ENCODE measurements at places on chromosomes 12 and 14.

GRCh38 chr12:113075137-113075683 lies 18.7 kb downstream of the DTX1 start:
- no peak for DNase-seq

GRCh38 chr12:47991106-47992061 lies 12.9 kb downstream of the COL2A1 start:
- DNase-seq = no peak

- DNase-seq = no peak
These were observed 696.3 kb upstream of the USP15 start for GRCh38 chr12:61563665-61564450.

- no peak for DNase-seq
These were observed 13.9 kb downstream of the ZDHHC17 start for GRCh38 chr12:76777765-76778216.

GRCh38 chr12:2719392-2719791 lies 75.4 kb upstream of the FKBP4 start:
- DNase-seq = no peak

GRCh38 chr12:109475993-109476806 lies 900 bp downstream of the KCTD10 start:
- DNase-seq = no peak

DNA sequence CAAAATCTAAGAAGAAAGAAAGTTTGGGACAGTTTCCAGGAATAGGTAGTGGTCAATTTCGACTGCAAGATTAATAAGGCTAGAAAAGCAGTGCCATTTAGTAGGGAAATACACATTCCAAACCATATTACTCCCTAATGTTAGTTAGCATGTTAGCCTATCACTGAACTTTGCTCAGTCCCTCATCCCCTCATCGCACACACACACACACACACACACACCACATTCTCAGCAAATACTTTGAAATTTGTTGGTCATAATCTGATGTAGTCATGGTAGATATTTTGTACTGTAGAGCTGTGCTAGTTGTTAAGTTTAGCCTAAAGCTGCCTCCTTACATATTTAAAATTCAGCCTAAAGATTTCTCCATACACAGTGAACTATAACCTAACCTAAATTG lies 64.0 kb downstream of the MYF5 start:
- no peak for DNase-seq

DNA sequence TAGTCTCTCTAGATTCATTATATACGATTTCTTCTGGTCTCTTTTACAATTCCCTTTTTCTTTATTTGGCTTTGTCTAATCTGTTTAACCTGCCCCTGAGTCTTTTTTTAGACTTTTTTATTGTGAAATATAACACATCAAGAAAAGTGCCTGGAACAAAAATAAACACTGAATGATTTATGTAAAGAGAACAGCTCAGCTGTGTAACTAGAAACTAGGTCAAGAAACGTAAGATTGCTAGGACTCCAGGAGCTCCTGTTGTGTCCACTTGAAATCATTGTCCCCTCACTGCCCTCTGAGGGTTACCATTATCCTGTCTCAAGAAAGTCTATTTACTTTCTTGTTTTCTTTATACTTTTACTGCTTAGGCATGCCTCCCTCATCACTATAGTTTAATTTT lies 23.1 kb downstream of the EXD2 start:
- DNase-seq = no peak

DNA sequence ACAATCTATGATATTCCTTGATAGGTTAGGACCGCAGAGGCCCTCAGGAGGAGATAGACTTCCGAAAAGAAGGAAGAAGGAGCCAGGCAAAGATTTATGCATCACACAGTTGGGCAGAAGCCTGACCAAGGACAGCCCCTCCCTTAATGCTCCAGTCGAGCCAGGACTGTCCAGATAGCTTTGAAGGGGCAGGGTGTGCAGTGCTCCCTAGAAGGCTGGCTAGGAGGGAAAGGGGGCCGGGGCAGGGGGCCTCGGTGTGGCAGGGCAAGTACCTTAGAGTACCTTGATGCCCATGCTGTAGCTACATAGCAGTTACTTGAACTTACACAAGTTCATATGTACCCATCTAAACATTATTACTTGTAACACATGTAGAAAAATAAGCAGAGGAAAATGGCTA lies 94.7 kb upstream of the NOS1 start:
- no peak for DNase-seq

- DNase-seq = no peak
These were observed 53.8 kb downstream of the TESC start for GRCh38 chr12:117045160-117046010.

GRCh38 chr12:65269603-65270002 lies 8.9 kb upstream of the MSRB3 start:
- DNase-seq = no peak

Measured in iPS DF 19.7 (cell line).